Fibroblast of skin of back (primary cell): ENCODE measurements at places on chromosomes 3 and 15.
A peak's percentile ranks its signal among the peaks of the same experiment; 100 is the strongest.

DNA sequence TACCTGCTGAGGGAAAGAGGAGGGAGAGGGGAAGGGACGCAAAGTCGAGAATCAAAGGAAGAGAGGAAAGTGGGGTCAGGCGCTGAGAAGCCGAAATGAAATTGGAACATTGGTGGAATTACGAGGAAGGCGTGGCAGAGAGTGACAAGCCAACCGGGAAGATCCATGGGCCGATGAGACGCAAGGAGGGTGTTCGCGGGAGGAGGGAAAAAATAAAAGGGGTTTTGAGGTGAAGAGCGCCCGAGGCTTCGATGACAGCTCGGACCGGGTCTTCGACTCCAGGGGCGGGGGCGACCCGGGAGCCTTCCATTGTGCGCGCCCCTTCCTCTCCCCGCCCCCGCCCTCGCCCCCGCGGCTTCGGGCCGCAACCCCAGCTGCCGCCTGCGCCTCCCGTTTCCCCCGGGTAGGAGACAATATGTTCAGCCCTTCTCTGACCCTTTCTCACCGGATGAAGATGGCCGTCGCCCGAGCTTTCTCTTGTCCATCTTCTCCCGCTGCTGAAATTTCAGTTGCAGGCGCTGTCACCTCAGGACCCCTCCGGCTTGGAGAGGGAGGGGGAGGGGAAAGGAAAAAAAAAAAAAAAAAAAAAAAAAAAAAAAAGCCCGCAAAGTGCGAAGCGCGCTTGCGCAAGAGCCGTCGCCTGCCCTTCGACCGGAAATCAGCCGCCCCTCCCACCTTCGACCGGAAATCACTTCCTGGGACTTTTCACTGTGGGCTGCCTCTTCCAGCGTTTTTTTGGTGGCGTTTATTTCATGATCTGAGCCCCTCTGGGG lies at the start of gene SENP7:
Gene SENP7, minus strand, starts transcription at position 567 of the 773 bp plus-strand sequence. Its CDS starts 82 bp downstream, at position 485.
- DNase-seq = peak; percentile 85

- no peak for DNase-seq
Measured at GRCh38 chr3:179663093-179663492, 10.3 kb downstream of the USP13 start.

GRCh38 chr3:57007521-57008460 lies 52.7 kb upstream of the SPATA12 start:
- peak; percentile 81 for DNase-seq

DNA sequence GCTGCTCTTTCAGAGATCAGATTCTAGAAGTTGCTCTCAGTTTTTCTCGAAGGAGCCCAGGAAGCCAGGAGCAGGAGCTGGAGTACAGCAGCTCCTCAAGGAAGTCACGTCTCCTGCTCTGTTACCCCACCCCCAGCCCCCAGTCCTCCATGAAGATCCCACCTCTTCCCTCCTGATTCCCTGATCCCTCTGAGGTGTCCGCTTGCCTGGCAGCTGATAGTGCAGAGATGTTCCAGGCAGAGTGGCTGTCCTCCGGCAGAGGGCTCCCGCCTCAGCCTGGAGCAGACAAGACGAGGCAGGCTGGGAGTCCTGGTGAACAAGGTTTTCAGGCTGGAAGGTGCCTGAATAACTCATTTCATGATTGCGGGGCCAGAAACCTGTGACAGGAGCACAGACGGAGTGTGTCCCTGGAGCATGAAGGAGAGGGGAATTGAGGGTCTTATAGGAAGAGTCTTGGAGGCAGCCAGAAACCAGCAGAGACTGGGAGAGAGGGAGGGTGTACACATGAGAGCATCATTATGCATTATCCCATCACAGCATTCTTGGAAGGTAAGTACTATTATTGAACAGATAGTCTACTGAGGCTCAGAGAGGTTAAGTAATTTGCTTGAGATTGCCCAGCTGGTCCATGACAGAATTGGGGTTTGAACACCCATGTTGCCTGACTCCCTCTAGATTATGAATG lies 1.2 kb downstream of the HRH1 start:
- DNase-seq = peak; percentile 84

- DNase-seq = peak; percentile 88
Measured at GRCh38 chr3:138686771-138687221, 78.2 kb downstream of the FAIM start.

- no peak for DNase-seq
Measured at GRCh38 chr15:65993236-65993635, 123.9 kb downstream of the RAB11A start.

DNA sequence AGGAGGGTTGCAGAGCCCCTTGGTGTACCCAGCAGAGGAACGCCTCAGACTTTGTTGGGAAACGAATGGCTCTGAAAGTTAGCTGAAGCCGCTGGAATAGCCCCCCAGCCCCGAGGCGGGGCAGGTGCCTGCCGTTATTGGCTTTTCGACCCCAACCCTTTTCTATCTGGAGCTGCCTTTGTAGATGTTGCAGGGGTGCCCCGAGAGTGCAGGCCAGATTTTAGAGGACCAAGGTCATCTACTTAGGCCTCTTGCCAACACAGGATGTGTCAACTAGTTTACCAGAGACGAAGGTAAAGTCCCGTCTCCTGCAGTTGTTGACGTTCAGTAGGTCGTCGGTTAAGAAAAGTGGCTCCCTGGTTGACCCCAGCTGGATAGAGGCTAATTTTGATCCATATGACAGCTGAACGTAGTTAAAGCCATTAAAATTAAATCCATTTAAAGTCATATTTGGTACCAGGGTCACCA lies 579 bp upstream of the UBE3A start:
- DNase-seq = peak; percentile 21

DNA sequence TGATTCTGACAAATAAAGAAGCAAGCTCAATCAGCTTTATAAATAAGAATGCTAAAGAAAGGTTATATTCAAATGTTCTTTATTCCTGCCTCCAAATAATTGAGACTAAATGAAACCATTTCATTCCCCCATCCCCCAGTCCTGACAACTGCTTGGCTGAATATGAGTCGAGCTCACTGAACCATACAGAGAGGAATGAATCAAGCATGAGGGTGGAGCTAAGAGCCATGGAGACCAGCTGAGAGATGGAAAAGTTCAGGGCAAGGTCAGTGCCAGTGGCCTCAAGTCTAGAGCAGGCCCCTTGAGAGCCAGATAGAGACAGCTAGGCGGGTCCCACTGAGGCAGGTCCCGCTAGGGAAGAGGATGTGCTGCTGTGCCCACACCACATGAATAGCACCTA lies 188.7 kb upstream of the EIF1B start:
- DNase-seq = peak; percentile 81

- DNase-seq = no peak
Measured at GRCh38 chr3:129441215-129441614, 1.2 kb downstream of the IFT122 start.

DNA sequence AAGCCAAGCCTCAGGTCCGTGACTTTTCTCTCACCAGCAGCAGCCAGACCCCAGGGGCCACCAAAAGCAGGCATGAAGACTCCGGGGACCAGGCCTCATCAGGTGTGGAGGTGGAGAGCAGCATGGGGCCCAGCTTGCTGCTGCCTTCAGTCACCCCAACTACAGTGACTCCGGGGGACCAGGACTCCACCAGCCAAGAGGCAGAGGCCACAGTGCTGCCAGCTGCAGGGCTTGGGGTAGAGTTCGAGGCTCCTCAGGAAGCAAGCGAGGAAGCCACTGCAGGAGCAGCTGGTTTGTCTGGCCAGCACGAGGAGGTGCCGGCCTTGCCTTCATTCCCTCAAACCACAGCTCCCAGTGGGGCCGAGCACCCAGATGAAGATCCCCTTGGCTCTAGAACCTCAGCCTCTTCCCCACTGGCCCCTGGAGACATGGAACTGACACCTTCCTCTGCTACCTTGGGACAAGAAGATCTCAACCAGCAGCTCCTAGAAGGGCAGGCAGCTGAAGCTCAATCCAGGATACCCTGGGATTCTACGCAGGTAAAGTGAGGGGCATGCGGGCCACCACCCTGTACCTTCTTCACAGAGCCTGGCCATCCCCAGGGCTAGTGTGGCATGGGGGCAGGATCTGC lies 12.0 kb upstream of the ABTB1 start:
- DNase-seq = no peak

DNA sequence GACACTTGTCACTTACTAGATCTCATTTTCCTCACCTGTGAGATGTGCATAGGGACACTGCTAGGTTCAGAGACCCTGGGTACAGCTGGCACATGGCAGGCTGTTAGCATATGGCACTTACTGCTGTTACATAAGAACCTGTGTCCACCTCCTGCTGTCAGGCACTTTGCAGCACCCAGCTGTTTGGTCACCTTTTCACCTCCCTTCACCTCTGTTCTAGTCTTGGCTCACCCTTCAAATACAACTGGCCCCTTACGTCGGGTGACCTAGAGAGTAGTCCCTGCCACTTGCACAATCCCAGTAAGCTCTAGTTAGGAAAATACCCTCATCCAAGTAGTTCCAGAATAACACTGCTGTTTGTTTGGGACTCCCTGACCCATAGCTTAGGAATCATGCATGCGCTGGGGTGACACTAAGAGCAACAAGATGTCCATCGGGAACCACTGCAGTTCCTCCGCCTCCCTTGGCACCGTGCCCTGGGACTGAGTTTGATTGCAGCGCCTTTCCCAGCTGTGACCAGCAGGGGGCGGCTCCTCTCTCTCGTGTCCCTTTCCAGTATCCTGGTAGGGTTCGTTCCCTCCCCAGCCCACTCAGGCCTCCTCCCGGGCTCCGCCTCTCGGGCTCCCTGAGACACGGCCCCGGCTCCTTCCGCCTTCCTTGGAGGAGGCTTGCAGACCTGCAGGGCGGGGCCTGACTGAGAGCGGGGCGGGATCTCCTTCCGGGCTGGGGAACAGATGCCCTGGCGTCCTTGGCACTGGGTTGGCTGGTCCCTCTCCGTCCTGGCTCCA lies 78.6 kb downstream of the ABHD5 start:
- DNase-seq = peak; percentile 98

GRCh38 chr15:31782951-31783350 lies 247.4 kb upstream of the CHRNA7 start:
- no peak for DNase-seq

- peak; percentile 70 for DNase-seq
Measured at GRCh38 chr3:189455641-189456417, 175.4 kb upstream of the TP63 start.

GRCh38 chr3:87410110-87410509 lies 133.7 kb upstream of the POU1F1 start:
- peak; percentile 91 for DNase-seq

DNA sequence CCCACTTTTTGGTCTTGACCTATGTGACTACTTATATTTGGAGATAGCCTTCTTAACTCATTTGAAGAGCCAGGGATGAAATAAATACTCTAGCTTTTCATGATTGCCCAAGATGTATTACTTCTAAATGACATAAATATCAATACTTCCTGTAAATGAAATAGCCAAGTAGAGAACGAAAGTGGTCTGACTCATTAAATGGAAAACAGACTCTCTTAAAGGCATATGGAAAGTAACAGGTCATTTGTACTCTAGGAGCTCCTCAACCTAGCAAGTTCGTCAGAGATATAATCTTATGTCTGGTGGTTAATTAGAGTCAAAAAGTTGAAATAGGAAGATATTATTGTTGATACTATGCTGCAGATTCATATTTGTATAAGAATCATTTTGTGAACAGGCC lies 1105.4 kb downstream of the TUSC7 start:
- no peak for DNase-seq

- DNase-seq = no peak
Measured at GRCh38 chr15:89019436-89019835, 68.8 kb upstream of the ABHD2 start.

- DNase-seq = peak; percentile 3
Measured at GRCh38 chr3:170049146-170050000, 11.6 kb downstream of the GPR160 start.

- DNase-seq = no peak
Measured at GRCh38 chr3:123907720-123908119, 23.6 kb upstream of the MYLK start.

DNA sequence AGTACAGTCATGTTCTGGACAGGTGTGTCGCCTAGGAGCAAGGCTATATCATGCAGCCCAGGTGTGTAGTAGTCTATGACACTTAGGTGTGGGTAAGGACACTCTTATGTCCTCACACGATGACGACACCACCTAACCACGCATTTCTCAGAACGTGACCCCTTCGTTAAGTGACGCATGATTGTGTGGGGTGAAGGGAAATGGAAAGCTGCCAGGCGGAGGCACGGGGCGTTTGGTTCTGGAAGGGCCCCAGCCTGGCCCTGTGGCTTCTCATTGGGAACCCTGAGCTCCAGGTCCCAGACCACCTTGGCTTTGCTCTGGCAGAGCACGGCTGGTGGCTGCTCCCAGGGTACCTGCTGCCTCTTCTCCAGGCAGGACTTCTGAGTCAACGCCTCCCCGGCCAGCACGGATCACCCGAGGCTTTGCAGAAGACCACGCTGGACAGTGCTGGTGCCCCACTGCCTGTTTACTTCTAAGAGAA lies 39.3 kb downstream of the FBLN2 start:
- no peak for DNase-seq

DNA sequence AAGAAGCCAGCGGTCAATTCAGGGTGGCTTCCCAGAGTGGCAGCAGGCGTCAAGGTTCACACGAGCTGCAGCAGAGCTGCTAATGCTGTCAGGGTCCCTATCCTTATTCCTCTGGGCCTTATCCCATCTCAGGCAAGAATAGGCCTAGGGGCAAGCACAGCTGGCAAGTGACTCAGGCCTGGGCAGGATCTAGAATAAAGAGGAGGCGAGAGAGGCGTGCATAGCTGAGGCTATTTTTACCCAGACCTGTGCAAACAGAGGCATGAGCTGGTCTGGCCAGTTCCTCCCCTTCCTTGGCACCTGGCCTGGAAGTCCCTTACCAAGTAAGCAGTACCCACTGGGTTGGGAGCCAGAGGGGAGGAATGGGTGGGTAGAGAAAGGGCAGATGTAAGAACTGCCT lies 12.2 kb upstream of the VIPR1 start:
- peak; percentile 42 for DNase-seq

GRCh38 chr3:24042174-24043059 lies 97.3 kb downstream of the NR1D2 start:
- peak; percentile 38 for DNase-seq

DNA sequence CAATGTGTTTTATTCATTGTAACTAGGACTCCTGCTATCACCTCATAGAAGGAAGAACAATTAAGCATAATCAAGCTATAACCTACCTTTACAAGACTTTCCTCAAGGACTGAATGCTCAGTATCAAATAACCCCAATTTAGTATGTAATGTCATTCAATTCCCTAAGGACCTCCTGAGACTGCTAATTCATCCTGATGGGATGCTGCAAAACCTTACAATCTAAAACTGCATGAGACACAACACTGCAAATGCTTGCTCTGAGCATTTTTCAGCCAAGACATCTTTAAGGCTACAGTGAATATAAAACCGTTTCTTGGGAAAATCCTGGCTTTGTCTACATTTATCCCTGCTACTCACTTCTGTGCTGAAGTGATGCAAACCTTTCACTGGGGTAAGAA lies 69.9 kb downstream of the RYK start:
- no peak for DNase-seq
